ENCODE measurements at places on chromosomes 12 and 14. TPM values are rescaled to one million over a fixed set of nuclear protein-coding genes. Genes with fewer than 3 reads are reported as not detected.

TAS2R31 gene
- 6.8 TPM for total RNA-seq

PMCH gene
- not detected for total RNA-seq

CMA1 gene
- not detected for total RNA-seq

CCDC177 gene
- not detected for total RNA-seq

HOTAIR gene
- not detected for total RNA-seq

EGLN3 gene
- total RNA-seq = 2.1 TPM
